Suppressor macrophage treated with lipopolysaccharide for 4 hours (primary cell): ENCODE measurements at places on chromosomes 12 and 14.

- peak; percentile 26 for DNase-seq
Measured at GRCh38 chr14:67389811-67390534, 22.0 kb downstream of the PLEK2 start.

DNA sequence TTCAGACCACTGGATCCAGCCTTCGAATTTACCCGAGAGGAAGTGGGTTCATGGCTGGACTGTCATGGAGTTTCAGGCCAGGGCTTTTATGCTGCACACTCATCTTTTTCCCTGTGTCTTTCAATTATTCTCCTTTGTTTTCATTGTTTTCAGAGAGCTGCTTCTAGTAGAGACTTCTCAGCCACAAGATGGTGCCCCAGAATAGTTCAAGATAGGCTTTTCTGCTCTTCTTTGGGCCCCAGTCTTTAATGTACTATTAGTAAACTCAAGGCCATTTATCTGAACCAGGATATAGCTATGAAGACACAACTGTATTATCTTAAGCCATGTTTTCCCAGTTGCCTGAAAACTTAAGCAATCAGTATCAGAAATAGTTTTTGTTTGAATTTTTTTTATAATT is 30.4 kb upstream of the PSMA6 start:
- DNase-seq, result peak; percentile 18

GRCh38 chr14:54562334-54562733 is 4.6 kb upstream of the SAMD4A start:
- no peak for DNase-seq

- DNase-seq, result no peak
Measured at GRCh38 chr14:48925184-48925583, 661.0 kb downstream of the RPS29 start.

GRCh38 chr14:72776701-72777261 is 117.1 kb downstream of the DPF3 start:
- no peak for DNase-seq

DNA sequence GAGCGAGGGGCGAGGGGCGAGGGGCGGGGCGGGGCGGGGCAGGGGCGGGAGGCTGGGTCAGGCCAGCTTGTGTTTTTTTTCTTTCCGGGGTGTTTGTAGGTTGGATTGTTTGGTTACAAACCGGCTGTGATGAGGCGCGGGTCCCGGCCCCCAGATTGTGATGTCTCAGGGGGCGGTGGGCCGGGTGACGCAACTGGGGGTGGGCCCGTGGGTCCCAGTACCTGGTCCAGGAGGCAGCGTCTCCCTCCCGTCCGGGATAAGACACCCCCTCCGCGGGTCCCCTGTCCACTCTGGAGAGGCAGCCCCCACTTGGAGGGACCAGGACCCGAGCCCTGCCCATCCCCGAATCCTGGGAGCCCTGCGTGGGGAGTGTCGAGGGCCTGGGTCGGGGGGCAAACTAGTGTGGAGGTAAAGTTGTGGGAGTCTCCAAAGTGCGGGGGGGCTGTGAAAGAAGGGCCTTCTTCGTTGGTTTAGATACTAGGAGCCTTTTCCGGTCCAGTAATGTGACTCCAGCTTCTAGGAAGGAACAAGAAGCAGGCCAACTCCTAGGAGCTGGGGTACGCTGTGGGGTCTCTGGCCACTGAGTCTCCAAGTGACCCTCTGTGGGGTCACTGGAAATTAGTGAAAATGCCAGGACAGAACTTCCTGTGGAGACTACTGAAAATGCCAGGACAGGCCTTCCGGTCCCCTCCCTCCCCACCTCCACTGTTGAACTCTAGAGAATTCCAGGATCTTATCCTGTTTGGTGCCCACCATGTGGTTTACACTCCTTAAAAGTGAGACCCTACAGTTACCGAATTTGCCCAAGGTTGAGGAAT is 579 bp upstream of the CLMN start:
- no peak for DNase-seq

DNA sequence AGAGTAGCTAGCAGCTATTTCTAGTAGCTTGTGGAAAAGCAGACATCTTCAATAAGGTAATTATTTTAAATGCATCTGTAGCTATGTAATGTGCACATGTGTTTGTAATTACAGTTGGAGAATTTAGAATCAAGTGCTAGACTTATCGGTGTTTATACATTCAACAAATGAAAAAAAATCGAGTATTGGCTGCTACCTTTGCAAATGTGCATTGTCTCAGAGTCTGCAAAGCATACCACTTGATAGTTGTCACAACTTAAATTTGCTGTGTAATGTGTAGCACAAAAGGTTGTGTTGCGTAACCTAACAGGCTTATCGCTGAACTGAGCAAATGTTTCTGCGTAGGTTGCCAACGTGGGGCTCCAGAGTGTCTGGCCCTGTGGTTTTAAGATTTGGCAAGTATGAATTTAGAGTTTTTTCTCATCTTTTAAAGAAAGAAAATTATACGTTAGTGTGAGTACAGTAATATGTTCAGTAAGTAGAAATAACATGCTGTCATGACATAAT is 44.3 kb downstream of the TMTC2 start:
- DNase-seq, result peak; percentile 1

DNA sequence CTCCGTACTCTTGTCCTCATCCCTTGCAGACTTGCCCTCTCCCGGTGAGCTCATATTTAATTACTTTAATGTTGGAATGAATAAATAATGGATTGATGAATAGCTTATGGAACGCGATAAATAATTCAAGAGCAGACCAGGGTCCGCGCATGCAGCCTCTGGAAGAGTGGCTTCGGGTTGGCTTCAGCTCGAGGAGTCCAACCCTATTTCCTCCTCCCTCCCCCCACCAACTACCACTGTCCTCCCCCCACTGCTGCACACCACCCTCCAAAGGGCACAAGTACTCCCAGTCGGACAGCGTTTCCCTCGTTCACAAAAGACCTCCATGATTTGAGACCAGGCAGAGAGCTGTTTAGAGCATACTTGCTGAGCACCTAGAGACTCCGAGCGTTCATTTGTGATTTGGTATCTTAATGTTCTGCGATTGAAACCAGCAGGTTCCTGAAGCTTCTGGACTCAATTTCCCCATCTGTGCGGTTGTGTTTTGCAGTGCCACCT is 647 bp upstream of the SIX1 start:
- DNase-seq, result no peak

GRCh38 chr14:86104691-86105265 is 574.8 kb downstream of the FLRT2 start:
- DNase-seq, result no peak

DNA sequence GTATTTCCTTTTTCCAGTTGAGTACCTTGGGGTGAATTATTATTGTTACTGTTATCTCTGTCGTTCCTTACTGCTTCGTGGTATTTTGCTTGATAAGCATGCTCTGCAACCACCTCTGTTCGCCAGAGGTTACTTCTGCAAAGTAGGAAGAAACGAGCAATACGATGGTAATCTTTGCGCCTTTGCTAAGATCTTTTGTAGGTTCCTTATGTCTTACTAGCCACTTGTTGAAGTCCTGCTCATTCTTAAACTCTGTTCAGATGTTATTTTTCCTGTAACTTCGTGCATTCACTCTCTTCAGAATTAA is 729 bp upstream of the M6PR start:
- DNase-seq, result no peak

DNA sequence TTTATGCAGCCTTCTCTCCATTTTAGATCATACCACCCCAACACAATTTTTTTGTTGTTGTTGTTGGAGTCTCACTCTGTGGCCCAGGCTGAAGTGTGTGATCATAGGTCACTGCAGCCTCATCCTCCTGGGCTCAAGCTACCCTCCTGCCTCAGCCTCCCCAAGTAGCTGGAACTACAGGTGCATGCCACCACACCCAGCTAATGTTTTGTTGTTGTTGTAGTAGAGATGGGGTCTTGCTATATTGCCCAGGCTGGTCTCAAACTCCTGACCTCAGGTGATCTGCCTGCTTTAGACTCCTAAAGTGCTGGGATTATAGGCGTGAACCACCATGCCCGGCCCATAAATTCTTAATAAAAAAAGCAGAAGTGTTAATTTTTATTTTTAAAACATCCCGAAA is 111.6 kb downstream of the PLXNC1 start:
- DNase-seq, result no peak

DNA sequence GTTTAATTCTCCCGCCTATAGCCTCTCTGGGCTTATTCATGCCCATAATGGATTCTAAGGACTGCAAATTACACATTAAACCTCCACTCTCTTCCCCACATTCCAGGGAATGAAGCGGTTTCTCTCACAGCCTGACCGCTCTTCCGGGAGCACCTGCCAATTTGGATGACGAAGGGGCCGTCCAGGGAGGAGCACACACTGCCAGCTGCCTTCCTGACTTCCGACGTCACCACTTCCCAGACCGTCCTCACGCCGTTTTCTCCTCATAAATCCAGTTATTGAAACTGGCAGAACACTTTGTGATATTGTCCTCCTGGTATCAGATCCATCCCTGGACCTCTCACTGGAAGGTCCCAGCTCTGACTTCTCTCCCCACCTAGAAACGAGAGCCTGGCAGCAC is 87.6 kb downstream of the GCH1 start:
- no peak for DNase-seq

DNA sequence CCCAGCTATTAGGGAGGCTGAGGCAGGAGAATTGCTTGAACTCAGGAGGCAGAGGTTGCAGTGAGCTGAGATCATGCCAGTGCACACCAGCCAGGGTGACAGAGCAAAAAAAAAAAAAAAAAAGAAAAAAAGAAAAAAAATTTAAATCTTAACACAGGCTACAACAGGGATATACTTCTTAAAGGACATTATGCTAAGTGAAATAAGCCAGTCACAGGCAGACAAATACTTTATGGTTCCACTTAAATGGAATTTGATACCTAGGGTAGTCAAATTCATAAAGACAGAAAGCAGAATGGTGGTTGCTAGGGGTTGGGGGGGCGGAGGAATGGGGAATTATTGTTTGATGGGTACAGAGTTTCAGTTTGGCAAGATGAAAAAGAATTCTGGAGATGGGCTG is 14.8 kb upstream of the PPTC7 start:
- no peak for DNase-seq

DNA sequence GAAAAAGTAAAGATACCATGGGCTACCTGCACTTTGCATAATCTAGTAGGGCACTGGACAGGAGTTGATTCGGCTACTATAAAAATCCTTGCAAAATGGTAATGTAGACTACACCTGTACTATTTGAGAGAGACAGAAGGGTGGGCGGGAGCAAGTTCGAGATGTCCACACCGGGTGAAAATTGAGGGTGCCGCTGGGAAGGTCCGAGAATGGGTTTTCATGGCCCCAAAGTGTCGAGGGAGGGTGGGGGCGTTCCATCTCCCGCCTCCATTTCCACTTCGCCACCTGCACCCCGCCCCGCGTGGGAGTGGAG is 648 bp downstream of the SNX6 start:
- DNase-seq, result no peak

DNA sequence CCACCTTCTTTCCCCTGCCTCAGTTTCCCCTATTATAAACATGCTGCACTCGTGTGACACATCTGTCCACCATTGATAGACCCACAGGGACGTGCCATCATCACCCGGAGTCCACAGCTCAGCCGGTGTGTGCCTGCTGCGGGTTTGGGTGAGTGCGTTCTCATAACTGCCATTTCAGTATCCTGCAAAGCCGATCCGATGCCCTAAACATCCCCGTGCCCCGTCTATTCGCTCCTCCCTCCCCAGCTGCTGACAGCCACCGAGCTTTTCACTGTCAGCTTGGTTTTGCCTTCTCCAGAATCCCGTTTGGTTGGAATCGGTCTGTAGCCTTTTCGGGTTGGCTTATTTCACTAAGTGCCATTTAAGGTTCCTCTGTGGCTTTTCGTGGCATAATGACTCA is 3.9 kb downstream of the LRCOL1 start:
- no peak for DNase-seq

DNA sequence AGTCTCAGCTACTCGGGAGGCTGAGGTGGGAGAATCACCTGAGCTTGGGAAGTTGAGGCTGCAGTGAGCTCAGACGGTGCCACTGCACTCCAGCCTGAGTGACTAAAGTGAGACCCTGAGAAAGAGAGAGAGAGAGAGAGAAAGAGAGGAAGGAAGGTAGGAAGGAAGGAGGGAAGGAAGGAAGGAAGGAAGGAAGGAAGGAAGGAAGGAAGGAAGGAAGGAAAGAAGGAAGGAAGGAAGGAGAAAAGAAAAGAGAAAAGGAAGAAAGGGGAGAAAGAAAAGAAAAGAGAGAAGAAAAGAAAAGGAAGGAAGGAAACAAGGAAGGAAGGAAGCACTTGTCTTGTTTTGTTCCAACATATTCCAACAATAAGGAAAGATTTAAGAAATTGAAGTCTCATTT is 7.8 kb downstream of the PRKD1 start:
- no peak for DNase-seq

DNA sequence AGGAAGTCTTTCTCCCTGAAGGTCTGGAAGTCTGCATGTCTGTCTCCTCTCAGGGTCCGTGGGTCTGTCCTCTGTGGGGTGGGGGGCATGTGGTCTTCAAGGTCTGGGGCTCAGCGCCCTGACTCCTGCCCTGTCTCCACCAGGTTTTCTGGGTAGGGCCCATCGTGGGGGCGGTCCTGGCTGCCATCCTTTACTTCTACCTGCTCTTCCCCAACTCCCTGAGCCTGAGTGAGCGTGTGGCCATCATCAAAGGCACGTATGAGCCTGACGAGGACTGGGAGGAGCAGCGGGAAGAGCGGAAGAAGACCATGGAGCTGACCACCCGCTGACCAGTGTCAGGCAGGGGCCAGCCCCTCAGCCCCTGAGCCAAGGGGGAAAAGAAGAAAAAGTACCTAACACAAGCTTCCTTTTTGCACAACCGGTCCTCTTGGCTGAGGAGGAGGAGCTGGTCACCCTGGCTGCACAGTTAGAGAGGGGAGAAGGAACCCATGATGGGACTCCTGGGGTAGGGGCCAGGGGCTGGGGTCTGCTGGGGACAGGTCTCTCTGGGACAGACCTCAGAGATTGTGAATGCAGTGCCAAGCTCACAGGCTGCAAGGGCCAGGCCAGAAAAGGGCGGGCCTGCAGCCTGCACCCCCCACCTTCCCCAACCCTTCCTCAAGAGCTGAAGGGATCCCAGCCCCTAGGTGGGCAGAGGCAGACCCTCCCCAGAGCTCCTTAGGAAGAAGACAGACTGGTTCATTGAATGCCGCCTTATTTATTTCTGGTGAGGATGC is 3.4 kb downstream of the AQP5 start:
- DNase-seq, result no peak

- DNase-seq, result no peak
Measured at GRCh38 chr14:21025371-21026273, 761 bp upstream of the NDRG2 start.

DNA sequence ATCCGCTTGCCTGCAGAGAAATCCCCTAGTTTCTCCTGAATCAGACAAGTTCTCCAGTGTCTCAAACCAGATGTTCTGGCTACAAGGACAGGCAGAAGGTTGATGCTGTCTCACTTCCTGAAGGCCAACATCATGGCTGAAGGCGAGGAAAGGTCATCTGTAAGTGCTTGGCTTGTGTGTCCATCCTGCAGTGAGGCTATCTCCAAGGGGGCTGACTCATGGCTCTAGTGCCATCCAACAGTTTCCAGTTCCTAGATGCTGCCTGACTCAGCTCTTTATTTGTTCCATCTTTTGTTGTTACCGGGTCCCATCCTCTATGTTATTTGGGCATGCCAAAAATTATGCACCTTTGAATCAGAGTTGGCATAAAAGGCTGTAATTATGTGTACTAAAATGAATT is 232.1 kb upstream of the TBX3 start:
- no peak for DNase-seq

GRCh38 chr12:50404307-50404706 is 3.6 kb downstream of the LARP4 start:
- no peak for DNase-seq

GRCh38 chr12:105025890-105026289 is 39.8 kb downstream of the NOPCHAP1 start:
- DNase-seq, result no peak

GRCh38 chr12:42104087-42104486 is 40.6 kb downstream of the GXYLT1 start:
- DNase-seq, result no peak

- no peak for DNase-seq
Measured at GRCh38 chr12:98752726-98753125, 107.6 kb downstream of the APAF1 start.

GRCh38 chr14:85536833-85537190 is 6.9 kb downstream of the FLRT2 start:
- peak; percentile 16 for DNase-seq
